AG04450 (cell line): ENCODE measurements at places on chromosomes 7 and 10. TPM values are rescaled to one million over a fixed set of nuclear protein-coding genes. Genes with fewer than 3 reads are reported as not detected.

The ZNF746 gene
- polyA plus RNA-seq, result 4.6 and 5.6 TPM in 2 replicates

The LRMDA gene
- 0.05 and 0.12 TPM in 2 replicates for polyA plus RNA-seq

The KNDC1 gene
- 0.46 and 0.56 TPM in 2 replicates for polyA plus RNA-seq

DNA sequence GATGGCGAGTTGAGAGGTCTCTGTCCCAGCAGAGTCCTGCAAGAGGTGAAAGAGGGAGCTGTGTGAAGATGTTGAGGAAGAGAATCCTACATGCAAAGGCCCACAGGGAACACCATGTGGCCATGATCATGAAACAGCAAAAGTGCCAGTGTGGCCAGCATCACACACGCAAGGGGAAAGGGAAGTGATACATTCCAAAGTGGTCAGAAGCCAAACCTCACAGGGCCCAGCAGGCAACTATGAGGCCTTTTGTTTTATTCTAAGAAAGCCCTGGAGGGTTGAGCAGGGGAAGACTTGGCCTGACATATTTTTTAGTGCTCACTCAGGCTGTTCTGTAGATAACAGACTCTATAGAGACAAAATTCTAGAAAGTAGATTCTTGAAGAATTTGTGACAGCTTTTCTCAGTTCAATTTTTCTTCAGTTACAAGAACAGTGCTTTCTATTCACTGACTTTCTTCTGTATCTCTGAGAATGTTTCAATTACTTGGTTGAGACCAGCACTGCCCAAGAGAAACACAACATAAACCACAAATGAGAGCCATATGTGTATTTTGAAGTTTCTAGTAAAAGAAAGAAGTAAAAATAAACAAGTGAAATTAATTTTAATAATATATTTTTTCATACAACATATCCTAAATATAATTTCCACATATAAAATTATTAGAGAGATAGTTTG, 82.3 kb downstream of the HTR7 start:
- DNase-seq, result no peak

GRCh38 chr7:37823557-37823956, 24.8 kb upstream of the NME8 start:
- no peak for DNase-seq

DNA sequence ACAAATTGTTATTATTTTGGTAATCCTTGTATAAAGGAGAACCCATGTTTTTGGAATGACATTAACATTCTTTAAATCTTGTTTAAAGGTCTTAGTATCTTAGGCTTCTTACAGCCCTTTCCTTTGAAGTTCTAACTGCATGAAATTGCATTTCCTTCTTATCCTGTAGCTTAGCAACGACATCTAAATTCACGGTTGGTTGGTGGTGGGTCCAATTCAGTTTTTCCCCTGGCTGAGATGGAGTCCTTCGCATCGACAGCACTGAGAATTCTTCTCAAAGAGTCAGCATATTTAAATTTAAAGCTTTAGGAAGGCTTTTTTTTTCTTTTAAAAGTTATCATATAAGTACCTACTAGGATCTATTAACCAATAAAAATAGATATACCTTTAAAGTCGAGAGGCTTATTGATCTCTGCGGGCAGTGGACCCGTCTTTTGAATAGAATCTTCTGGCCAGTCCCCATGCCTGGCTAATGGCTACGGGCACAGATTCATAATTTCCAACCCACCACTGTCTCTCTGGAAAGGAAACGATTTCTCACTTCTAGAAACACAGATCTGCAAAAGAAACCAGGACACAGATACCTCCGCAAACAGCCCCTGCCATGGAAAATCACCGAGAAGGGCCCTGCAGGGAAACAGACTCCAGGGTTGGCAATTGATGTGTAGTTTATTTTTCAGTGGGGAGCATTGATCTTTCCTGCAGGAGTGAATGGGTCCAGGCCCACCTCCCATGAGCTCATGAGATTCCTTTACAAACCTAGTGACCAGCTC, 63.4 kb downstream of the RAMP3 start:
- no peak for DNase-seq

DNA sequence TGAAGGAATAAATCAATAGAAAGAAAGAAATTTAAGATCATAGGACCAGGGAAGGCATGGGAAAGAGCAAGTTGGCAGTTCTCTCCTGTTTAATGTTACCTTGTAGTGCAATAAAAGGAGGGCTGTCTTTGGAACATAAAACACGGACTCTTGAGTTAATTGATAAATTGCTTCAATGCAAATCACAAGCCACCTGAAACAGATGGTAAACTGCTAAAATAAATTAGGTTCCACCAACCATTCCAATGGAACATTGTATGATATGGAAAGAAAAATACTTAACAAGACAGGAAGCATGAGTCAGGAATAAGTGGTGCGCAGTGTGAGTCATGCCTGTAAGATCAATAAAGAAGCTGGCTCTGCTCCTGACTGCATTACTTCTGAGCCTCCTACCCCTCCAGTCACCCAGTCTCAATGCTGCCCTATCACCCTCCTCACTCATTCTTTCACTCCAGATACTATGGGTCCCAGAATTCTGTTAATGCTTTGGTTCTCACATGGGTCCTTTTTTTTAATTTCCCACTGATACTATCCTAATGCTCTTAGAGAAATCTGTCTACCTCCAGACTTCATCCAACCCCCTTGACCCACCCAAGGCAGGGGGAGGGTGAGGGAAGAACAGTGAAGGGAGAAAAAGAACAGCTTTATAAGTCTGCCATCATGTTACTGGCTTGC, 78.9 kb downstream of the LRRC17 start:
- DNase-seq, result peak; percentile 88

GRCh38 chr10:30447125-30447799, 13.3 kb downstream of the MAP3K8 start:
- no peak for DNase-seq

DNA sequence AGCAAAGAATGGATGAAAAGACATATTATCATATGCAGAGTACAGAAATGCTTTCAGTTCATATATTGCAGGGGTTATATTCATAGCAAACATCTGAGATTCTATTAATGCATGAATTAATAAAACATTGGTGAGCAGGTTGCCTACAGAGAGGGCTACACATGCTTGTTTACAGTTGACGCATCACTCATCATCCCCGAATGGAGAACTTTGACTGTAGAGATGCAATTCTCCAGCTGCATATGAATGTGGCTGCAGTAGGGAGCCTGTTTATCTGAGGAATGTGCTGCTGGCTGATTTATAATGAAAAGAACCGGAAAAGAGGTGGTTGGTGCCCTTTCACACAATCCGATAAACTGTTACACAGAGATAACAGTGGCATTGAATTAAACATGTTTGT, 116.5 kb downstream of the GRM3 start:
- DNase-seq, result no peak

DNA sequence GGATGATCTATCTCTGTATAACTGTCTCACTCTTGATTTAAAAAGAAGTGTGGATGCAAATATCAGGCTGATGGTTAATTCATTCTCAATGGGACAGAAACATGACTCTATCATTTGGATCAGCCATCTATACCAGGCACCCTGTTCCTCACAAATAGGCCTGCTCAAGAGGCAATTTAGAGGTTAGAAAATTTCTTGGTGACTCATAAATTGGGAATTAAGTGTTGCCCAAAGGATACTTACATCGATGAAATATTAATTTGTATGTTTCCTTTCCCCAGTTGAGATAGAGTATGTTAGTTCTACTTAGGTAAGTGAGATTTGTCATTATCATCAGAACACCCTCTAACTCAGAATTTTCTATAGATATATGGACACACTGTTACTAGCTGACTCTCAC, 57.7 kb downstream of the PRSS58 start:
- DNase-seq, result no peak

DNA sequence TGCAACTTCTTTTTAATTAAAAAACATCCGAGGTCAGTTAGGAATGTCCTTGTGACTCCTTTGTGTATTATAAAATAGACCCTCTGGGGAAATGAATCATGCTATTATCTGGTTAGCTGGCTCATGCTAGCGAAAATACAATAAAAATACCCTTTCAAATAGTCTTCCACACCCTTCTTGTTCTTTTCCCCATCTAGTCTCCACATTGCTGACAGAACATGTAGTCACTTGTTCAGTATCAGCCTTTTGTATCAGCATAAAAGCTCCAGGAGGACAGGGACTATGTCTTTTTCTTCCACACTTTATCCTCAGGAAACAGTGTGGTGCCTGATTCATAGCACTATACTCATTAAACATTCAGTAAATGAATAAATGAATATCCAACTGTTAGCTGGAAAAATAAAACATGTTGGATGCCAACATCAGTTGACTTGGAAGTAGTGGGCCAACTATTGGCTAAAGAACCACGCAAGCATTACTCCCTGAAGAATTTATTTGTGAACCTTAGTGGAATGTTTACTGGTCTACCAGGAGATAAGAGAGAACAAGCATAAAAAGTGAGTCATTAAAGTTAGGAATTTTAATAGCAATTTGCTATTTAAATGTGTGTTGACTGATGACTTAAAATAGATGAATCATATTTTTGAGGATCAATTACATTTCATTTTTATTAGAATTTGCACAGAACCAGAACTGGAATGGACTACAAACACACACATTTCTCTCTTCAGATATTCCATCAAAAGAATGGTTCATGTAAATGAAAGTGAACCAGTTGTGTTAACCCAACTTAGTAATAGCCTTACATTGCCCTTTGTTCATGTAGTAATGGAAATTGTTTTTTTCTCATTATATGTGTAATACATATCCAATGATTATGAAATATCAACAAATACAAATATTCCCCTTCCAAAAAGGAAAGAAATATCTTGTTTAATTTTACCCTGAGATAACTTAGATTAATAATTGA, 129.6 kb downstream of the DKK1 start:
- DNase-seq, result peak; percentile 44

DNA sequence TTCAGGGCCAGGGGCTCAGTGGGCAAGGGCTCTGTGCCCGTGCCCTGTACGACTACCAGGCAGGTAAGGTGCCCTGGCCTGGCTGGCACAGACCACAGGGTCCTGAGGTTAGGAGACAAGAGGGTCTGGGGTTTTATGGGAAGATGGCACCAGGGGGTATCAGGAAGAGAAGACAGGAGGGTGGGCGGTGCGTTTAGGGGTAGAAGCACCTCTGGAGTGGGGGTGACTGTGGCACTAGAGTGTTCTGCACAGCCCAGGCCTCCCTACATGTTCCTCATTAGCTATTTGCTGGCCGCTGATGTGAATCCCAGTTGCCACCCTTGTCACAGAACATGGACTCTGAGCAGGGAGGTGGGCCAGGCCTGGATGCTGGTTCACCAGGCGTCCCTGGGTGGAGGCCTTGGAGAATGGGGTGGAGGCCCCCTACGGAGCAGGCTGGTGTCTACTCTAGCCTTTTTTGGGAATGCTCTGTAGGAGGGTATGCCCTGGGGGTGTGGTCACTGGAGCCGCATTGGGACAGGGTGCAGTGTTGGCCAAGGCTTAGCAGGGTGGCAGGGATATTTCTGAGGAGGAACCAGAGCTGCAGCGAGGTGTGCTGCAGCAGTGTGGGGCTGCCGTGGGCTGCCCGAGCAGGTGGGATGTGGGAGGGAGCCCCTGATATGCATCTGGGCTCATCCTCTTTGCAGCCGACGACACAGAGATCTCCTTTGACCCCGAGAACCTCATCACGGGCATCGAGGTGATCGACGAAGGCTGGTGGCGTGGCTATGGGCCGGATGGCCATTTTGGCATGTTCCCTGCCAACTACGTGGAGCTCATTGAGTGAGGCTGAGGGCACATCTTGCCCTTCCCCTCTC, 5.0 kb downstream of the PGAM2 start:
- DNase-seq, result no peak

DNA sequence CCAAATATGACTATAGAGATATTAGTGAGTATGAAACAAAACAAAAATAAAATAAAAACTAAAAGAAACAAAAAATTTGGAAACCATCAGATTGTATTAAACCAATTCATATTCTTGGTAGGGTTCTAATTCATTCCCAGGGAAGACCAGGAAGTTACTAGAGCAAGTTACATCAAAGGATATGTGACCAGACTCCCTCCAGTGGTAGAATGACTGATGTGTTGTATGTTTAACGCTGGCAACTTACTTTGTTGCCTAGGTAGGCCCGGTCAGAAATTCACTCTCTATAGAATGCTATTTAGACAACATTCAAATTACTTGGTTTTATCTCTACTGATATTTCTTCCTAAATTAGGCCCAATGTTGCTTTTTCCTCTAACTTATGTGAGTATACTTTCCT, 5.2 kb downstream of the PHYHIPL start:
- no peak for DNase-seq

DNA sequence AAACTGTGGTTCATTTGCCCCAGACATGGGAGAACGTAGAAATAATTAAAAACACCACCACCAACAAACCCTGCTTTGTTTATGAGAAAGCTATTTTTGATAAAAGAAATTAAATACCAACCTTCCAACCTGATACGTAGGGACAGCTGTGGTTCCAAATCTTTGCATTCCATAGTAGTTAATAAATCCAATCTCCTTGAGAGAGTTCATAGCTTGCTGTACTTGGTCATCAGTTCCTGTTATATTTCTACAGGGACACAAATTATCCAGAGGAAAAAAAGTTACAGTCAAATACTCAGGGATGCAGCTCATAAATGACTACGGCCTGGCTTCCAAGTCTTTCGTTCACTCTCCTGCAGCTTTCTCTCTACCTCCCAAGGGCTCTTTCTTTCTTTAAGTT, 41.1 kb downstream of the PUS7 start:
- no peak for DNase-seq

DNA sequence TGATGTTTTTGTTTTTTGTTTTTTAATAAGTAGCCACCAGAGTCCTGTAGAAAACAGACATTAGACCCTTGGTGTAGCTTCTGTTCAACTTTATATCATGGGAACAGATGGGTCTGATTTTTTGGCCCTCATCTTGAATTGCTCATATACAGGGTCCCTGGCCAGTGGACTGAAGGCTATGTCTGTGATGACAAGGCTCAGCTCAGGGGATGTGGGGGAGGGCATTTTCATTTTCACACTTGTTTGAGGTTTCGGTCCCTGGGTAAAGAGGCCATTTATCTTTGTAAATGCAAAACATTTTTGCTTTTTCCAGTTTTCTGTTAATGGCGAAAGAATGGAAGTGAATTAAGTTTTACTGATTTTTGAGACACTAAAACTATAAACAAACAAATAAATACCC, 257.6 kb upstream of the PHYHIPL start:
- DNase-seq, result no peak

DNA sequence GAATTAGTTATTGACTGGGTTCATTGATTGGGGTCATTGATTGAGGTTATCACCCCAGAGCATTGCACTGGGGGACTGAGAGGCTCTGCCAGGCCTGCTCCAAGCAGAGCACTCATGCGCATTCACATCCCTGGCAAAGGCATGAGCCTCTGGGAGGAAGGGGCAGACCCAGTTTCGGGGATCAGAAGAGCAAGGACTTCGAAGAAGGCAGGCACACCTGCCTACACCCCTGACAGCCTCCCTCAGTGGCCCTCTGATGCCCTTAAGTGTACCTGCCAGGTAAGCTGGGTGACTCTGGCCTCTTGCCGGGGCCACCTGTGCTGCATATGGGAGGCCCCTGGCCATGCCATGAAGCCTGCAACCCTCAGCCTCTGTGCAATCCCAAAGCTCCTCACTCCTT, 181.1 kb downstream of the PTPN20 start:
- DNase-seq, result no peak

DNA sequence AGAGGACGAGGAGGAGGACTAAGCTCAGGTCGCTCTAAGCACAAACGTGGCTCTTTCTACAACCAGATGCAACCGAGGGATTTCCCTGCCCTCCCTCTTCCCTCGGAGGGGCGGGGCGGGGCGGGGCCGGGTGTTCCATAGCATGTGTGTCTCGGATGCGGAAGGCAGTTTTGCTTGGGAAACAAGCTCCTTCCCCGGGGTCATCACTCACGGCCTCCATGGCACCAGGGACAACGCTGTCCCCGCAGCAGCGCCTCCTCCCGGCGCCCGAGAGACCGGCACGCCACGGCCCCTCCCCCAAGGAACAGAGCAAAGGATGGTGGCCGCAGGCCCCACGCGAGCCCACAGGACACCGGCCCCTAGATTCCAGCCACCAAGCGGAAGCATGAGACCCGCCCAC, 110.5 kb downstream of the PAXIP1 start:
- no peak for DNase-seq
